Heart left ventricle (tissue), 16 donors: ENCODE measurements at places on chromosomes 16 and 17.

DNA sequence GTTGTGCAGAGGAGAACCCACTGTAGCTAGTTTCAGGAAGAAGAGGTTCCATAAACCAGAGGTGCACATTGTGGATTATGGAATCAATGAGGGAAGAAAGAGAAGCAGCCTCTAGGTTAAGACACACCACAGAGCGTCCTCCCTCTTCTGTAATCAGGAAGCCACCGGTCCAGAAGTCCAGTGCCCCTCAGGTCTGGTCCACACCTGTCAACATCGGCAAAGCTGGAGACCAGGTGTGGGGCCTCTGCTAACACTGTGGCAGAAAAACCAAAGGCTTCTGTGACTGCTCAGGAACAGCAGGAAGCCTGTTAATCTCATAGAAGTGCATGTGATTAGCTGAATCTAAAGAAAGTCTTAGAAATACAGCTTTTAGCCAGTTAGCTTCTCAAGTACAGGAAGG, 23.3 kb downstream of the LIMD2 start:
- DNase-seq = no peak

- DNase-seq = no peak
These were observed 10.6 kb downstream of the ZSCAN10 start for GRCh38 chr16:3088450-3088849.

- DNase-seq = no peak
These were observed 55.9 kb upstream of the SLC5A11 start for GRCh38 chr16:24789881-24790280.

DNA sequence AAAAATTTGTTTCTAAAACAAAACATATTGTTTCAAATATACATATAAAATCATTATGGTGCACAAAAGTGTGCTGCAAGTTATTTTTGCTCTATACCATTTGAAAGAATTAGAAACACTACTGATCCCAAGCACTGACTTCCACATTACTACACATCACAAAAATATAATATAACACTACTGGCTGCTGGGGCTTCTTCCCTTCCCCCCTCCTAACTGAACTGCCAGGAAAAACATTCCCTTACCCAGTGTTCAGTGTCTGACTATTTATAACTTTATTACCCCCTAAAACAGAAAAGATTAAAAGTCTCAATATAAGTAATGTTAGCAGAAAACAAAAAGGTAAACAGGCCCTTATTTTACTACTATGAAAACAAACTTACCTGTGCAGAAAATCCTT, 36.9 kb downstream of the GPATCH8 start:
- no peak for DNase-seq

DNA sequence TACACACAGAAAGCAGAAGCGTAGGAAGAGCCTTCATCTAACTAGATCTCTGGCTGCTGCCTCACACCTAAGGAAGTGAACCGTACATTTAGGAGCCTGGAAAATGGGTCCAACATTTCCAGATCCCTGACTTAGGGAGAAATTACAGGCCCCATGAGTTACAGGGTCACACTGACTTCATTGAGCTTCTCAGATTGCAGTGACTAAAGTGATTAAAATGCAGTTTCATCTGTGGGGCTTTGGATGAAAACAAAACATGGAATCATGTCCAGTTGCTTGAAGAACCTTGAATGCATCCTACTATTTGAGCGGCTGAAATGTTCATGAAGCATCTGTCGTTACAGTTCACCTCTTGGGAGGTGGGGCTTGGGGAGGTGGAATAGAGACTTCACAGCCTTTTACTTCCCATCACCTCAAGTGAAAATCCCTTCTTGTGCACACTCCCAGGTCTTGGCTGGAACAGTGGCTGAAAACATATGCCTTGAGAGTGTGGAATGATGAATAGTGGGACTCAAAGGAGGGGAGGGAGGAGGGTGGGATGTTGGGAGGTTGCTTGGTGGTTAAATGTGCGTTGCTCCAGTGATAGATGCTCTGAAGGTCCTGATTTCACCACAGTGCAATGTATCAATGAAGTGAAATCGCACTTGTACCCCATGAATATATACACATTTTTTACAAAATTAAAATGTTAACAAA, 19.7 kb downstream of the TEKT3 start:
- no peak for DNase-seq

DNA sequence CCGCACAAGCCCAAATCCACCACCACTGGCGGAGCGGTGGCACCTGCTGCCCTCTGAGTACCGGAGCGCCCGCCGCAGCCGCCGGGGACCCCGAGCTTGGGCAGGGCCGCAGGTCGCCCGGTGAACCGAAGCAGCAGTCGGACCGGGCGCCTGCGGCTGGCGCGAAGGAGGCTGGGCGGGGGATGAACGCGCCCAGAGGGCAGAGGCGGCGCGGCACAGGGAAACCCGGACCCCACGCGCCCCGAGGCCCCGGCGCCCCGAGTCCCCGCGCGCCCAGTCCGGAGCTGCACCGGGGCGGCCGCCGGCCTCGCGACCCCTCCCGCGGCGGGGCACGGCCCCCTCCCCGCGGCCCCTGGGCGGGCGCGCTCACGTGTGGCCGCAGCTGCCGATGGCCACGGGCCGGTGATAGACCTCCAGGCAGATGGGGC, 393 bp downstream of the RNF166 start:
- DNase-seq = no peak
